ENCODE measurements at places on chromosomes 5 and 9.
A peak's percentile ranks its signal among the peaks of the same experiment; 100 is the strongest.

- no peak for DNase-seq
Measured at GRCh38 chr9:136634904-136635303, 27.8 kb upstream of the EGFL7 start.

GRCh38 chr5:66757834-66758371 is 161.7 kb downstream of the MAST4 start:
- no peak for DNase-seq

DNA sequence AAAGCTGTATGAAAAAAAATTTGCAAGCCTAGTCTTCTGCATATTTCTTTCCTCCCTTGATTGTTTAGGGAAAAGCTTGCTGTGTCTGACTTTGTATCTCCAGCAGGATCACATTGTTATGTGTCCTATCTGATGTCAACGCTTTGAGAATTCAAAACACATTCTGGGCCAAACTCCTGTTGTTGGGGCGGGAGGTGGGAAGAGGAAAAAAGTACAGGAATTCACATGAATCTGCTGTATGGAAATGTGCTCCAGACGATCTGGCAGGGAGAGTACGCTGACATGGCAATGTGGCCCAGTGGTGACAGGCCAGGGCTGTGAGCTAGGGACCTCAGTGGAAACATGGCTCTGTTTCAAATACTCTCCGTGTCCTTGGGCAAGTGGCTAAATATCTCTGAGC is 87.4 kb upstream of the GNA14 start:
- no peak for DNase-seq

DNA sequence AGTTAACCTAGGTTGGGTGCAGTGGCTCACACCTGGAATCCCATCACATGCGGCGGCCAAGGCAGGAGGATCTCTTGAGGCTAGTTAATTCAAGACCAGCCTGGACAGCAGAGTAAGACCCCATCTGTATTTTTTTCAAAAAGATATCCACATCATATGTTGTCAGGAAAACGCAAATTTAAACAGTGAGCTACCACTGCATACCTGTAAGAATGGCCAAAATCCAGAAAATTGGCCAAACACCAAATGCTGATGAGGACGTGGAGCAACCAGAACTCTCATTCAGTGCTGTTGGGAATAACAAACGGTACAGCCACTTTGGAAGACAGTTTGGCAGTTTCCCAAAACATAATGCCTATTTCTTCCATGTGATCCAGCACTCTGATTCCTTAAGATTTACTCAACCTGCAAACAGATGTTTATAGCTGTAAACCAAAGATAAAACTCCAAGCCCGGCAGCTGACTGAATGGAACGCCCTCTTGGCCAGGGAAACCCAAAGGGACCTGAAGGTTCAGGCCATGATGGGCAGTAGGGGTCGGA is 12.4 kb downstream of the CEL start:
- DNase-seq, result peak; percentile 29
